ENCODE measurements at places on chromosomes 6 and 20. TPM values are rescaled to one million over a fixed set of nuclear protein-coding genes. Genes with fewer than 3 reads are reported as not detected.
A peak's percentile ranks its signal among the peaks of the same experiment; 100 is the strongest.

GRCh38 chr6:87742106-87742505 lies 40.1 kb upstream of the AKIRIN2 start:
- no peak for DNase-seq

GRCh38 chr6:51841626-51842025 lies 245.8 kb downstream of the PKHD1 start:
- DNase-seq = no peak

- no peak for DNase-seq
Observed at GRCh38 chr6:135096403-135097130, 41.9 kb upstream of the HBS1L start.

- no peak for DNase-seq
Observed at GRCh38 chr6:154614641-154615040, 104.2 kb upstream of the CNKSR3 start.

DNA sequence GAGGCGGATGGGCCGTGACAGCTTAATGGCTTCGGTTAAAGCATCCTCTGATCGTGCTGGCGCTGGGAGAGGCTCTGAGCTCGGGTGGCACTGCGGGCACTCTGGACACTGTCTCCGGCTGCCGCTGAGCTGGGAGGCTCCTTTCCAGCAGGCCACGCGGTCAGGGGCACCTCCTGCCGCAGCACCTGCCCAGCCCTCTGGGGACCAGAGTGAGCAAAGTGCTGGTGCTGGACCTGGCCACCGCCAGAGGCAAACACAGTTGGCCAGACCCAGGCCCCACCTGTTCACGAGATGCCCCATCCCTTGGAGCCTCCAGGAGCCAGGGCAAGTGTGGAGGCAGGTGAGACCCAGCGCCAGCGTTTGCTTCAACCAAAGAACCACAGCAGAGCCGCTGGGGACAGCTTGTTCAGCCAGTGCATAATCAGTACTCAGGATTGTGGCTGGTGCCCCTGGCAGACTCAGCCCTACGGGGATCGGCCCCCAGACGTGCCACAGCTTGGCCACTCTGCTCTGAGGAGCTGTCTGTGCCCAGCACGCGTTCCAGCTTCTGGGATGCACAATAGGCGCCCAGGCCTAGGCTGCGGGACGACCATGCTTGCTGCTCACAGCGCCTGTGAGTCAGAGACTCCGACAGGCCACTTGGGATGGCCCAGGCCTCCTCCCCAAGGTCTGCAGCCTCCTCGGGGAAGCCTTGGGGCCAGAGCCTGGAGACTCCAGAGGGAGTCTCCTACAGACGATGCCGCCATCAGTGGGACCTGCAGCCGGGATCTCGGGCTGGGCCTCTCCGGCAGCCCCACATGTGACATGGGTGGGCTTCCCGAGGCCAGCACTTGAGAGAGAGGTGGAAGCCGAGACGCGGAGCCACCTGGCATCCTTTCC lies 38.2 kb upstream of the SLCO4A1 start:
- DNase-seq = no peak

GRCh38 chr6:42148058-42148457 lies 5.6 kb upstream of the C6orf132 start:
- DNase-seq = no peak

DNA sequence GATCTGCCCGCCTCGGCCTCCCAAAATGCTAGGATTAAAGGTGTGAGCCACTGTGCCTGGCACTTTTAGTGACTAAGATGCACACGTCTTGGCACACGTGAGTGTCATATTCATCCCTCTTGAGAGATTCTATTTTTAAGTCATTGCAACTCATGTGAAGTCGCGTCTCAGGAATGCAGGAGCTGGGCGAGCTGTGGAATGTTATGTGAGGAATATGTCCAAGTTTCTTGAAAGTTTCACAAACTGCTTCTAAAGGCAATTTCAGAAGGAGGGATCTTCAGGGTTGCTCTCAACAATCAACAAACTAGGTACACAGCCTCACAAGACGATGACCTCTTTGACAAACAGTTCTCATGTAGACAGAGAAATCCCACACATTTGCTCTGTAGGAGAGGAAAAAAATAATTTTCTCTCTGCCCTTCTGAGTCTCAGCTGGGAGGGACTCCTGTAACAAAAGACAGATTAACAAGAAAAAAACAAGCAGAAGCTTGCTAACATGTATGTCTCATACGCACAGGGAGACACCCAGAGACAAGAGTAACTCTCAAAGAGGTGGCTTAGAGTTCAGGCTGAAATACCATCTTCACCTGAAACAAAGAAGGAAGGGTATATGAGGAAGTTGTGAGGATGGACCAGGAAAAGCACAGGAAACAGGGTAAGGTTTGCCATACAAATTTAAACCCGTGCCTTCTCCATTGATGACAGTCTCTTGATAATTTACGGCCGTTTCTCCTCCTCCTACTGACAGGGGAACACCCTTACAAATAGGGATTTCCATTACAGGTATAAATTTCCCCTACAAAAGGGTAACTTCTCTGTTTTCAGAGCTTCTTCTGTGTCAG lies 45.3 kb upstream of the FAM50B start:
- no peak for DNase-seq

DNA sequence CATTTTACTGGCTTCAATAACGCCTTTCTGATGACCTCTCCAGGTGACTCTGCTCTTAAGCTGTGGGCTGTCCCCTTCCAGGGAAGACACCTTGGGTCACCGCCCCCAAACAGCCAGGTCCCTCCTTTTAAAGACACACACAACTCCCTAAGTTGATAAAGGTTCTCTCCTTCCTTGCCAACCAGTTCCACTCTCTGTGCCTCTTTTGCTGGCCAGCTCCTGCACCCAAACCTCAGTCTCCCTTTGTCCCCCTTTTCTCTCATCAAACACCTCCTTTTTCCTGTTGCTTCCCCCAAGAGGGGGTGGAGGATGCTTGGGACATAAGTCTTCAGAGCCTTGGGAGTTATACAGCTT lies 1.0 kb downstream of the NCOA6 start:
- DNase-seq = peak; percentile 81

GRCh38 chr6:145787688-145788087 lies 26.9 kb downstream of the FBXO30 start:
- DNase-seq = no peak

- no peak for DNase-seq
Observed at GRCh38 chr6:71822625-71823024, 63.7 kb upstream of the RIMS1 start.

- DNase-seq = no peak
Observed at GRCh38 chr20:47524015-47524784, 22.5 kb downstream of the NCOA3 start.

- no peak for DNase-seq
Observed at GRCh38 chr20:62838128-62838891, 21.5 kb downstream of the COL9A3 start.

GRCh38 chr6:167543602-167544497 lies 219.0 kb downstream of the TTLL2 start:
- no peak for DNase-seq

- DNase-seq = no peak
Observed at GRCh38 chr20:15895126-15895525, 678.1 kb downstream of the KIF16B start.

GRCh38 chr6:125346926-125347563 lies 45.3 kb upstream of the HDDC2 start:
- DNase-seq = no peak

DNA sequence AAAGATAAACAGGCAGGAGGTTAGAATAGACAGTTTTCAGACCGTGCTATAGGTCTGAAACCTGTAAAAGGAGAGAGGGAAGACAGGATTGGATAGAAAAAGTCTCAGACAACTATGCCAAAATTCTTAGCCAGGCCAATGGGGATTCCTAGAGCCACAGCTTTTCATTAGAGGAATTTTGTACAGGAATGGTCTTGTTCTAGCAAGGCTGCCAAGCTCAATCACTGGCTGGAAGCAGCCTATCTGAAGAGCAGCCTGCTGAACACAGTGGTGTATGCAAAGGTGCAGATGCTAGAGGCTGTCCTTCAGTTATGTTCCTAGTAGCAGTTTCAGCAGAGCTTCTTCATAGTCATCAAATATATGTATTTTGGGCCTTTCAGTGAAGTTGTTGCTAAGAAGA lies 313.1 kb downstream of the GRIK2 start:
- no peak for DNase-seq

GRCh38 chr20:40110311-40110831 lies 578.7 kb downstream of the MAFB start:
- no peak for DNase-seq

DNA sequence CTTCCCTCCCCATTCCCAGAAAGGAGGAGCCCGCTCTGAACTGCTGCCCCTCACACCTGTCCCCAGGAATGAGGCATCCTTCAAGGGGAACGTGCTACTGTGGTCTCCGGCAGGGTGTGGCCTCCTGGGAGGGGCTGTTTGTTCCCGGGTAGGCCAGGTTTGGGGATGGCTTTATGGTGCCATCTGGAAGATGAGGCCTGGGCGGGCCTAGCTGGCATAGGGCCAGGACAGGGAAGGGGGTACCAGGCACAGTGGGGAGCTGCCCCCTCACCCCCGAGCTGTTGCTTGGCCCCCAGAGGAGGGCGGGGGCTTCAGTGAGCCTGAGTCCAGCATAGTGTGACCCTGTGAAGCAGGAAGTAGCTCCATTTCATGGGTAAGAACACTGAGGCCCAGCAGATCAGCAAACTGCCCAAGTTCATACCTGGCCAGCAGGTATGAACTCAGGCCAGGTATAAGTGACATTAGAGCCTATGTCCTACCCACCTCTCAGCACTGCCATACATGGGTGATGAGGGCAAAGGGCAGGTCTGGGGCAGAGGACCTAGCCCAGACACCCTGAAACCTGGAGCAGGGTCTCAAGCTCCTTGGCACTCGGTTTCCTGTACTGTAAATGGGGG lies 17.5 kb upstream of the SPDEF start:
- no peak for DNase-seq

DNA sequence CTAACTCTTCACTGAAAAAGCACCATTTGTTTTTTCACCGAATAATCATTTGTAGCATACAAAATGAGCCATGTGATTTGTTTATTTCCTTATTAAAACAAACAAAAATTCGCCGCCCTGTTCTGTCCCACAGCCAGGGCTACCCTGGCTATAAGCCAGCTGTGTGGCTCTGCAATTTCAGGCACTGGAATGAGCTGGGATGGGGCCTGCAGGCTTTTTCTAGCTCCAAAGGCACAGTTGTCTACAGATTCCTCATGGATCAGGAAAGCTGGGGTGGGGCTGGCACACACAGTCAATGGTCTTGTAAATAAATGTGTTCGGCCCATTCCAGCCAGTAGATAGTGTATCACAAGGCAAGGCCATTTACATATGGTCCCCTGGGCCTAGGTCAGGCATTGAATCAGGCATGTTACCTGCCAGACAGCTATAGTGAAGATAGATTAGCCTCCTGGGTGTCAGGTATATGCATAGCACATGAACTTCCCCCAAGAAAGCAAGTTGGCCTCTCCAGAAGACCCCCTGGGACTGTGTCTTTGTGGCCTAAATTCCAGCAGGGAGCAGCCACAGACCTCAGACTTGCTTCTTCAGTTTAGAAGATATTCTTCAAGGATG lies 608.9 kb downstream of the MAFB start:
- DNase-seq = no peak

GRCh38 chr6:6758546-6758914 lies 170.0 kb downstream of the LY86 start:
- no peak for DNase-seq

- no peak for DNase-seq
Observed at GRCh38 chr20:1654996-1655395, 2.6 kb downstream of the SIRPG start.

DNA sequence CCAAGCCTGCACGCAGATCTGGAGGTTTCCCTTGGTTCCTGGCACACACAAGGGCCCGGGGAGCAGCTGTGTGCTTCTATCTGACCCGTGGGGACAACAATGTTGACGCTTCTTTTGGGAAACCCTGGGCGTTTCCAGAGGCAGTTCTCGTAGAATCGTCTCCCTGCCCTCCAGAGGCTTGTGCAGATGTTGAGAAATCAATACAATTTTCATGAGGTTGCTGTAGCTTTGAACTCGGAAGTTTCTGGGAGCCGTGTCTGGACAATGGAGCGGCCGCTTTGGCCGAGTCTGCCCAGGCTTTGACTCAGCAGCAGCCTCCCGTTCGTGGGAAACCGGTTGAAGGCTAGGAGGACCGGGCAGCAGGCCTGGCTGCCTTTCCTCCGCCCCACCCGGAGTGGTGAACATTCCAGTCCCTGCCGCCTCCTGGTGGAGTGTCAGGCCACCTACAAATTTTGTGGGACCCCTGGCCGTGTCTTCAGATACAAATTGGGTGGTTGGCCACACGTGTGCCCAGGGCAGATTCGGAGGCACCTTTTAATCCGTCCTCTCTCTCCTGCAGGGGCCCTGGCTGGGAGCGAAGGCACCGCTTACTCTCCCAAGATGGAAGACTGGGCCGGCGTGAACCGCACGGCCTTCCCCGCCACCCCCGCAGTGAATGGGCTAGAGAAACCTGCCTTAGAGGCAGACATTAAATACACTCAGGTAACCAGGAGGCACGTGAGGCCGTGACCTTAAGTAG lies 2.7 kb downstream of the PAX1 start:
- DNase-seq = no peak

GRCh38 chr20:46575937-46576461 lies 25.5 kb upstream of the OCSTAMP start:
- DNase-seq = no peak

DNA sequence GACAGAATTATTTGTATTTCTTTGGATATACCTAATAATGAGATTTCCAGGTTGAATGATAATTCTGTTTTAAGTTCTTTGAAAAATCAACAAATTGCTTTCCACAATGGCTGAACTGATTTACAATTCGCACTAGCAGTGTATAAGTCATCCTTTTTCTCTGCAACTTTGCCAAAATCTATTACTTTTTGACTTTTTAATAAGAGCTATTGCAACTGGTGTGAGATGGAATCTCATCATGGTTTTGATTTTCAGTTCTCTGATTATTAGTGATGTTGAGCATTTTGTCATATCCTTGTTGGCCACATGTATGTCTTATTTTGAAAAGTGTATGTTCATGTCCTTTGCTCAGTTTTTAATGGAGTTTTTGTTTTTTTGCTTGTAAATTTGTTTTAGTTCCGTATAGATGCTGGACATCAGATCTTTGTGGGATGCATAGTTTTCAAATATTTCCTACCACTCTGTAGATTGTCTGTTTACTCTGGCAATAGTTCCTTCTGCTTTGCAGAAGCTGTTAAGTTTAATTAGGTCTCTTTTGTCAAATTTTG lies 409.8 kb upstream of the CITED2 start:
- DNase-seq = no peak

- DNase-seq = no peak
Observed at GRCh38 chr20:24376311-24377099, 92.9 kb upstream of the SYNDIG1 start.

Gene RAET1L
- not detected for total RNA-seq

Gene PAK5
- total RNA-seq = not detected

Gene GGTLC1
- total RNA-seq = not detected

Gene DLL1
- total RNA-seq = 16.9 TPM

Gene C20orf141
- total RNA-seq = not detected

Gene OOEP
- total RNA-seq = 1.1 TPM

Gene HLA-DQB2
- not detected for total RNA-seq

Gene FAM184A
- total RNA-seq = 0.20 TPM

Gene SEMG1
- not detected for total RNA-seq

Gene ABHD16B
- not detected for total RNA-seq

Gene GJA1
- not detected for total RNA-seq

Gene EPB41L1
- 0.29 TPM for total RNA-seq

Gene PDE10A
- not detected for total RNA-seq

Gene TPD52L2
- total RNA-seq = 45.1 TPM

Gene LRRC1
- 5.6 TPM for total RNA-seq

Gene C20orf144
- 0.33 TPM for total RNA-seq
